Effector memory CD8-positive, alpha-beta T cell (primary cell): ENCODE measurements at places on chromosomes 7 and 10.

DNA sequence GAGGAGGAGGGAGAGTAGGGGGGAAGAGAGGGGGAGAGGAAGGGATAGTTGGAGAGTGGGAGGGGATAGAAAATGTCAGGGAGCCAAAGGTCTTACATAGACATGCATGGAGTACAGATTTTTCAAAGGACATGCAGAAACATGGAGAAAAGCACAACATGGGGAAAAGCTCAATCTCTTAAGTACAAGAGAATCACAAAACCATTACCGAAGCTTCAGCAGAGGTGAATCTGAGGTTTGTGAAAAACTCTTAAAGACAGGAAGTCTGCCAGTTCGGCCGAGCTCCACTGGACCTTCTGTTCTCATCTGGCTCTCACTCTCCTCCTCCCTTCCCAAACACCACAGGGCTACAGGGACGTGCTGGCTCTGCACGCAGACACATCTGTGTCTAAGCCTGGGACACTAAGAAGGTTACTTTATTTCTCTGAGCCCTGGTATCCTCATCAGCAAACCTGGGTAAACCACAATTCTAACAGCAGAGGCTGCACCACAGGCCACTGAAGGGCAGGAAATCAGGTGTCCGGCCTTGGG is 133.9 kb downstream of the COBL start:
- H3K27ac ChIP-seq, result no peak overlapping the region
- no peaks in the 10 kb centered on the region for H3K4me1 ChIP-seq
- no peaks in the 10 kb centered on the region for H3K36me3 ChIP-seq
- H3K4me3 ChIP-seq, result no peak overlapping the region
- no peak for DNase-seq

DNA sequence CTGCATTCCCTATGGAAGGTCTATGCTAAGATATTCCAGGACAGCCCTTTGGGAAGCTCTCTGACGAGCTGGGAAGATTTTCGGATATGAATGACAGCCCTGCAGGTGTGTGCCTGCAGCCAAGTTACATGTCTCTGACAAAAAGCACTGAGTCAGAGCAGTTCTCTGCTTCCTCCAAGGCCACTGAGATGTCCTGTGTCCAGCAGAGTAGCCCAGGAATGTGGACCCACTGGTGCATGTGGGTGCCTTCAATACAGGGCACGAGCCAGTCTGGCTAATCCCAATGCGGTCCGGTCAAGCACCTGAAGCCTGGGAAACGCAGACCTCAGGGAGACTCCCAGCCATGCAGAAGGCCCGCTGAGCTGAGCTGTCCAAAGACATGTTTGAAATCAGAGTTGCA is 565.7 kb downstream of the TCERG1L start:
- H3K27ac ChIP-seq, result no peak overlapping the region
- H3K4me1 ChIP-seq, result no peaks in the 10 kb centered on the region
- no peak for DNase-seq
- H3K27me3 ChIP-seq, result peaks cover 8% of the 10 kb centered on the region
- H3K36me3 ChIP-seq, result peaks cover 2% of the 10 kb centered on the region

GRCh38 chr7:157897681-157898080 is 560.9 kb downstream of the DNAJB6 start:
- H3K36me3 ChIP-seq, result no peaks in the 10 kb centered on the region
- peaks cover 7% of the 10 kb centered on the region for H3K27me3 ChIP-seq
- DNase-seq, result no peak
- peaks cover 3% of the 10 kb centered on the region for H3K4me1 ChIP-seq
- no peak overlapping the region for H3K27ac ChIP-seq

GRCh38 chr10:983971-984655 is 4.1 kb upstream of the GTPBP4 start:
- DNase-seq, result no peak
- H3K36me3 ChIP-seq, result peaks cover 14% of the 10 kb centered on the region
- H3K27ac ChIP-seq, result no peak overlapping the region

GRCh38 chr7:17564678-17565212 is 266.3 kb downstream of the AHR start:
- H3K27me3 ChIP-seq, result peaks cover 10% of the 10 kb centered on the region
- no peaks in the 10 kb centered on the region for H3K36me3 ChIP-seq
- no peak for DNase-seq
- H3K27ac ChIP-seq, result no peak overlapping the region
- H3K4me1 ChIP-seq, result no peaks in the 10 kb centered on the region

DNA sequence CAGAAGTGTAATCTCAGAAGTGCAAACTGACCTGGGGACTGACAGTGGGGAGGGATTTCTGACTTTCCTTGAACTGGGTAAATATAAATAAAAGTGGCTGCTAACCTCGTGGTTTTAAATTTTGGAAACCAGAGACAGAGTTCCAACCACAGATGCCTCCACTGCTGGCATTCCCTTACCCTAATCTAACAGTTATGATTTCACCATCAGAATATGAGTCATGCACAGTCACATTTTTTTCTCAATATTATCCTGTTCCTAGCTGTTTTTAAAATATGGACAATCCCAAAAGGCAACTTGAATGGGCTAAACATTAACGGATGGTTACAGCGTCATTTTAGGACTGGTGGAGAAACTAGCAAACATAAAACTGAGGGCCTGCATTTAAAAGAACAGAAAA is 264.3 kb upstream of the INHBA start:
- no peak for DNase-seq
- no peak overlapping the region for H3K27ac ChIP-seq
- H3K36me3 ChIP-seq, result no peaks in the 10 kb centered on the region
- H3K4me1 ChIP-seq, result no peaks in the 10 kb centered on the region
- no peak overlapping the region for H3K4me3 ChIP-seq

DNA sequence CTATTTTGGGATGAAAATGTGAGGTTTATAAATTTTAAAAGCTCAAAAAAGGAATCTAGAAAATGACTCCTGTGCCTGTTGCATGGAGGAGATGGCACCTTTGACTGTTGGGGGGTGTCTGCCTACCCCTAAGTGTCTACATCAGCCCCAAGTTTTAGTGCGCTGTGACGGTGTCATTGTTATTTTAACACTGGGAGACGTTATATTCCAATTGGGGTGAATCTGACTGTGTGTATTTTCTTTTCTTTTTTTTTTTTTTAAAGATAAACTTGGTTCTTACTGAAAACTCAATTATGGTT is 517 bp downstream of the SRGN start:
- DNase-seq, result peak; percentile 27
- peak overlapping the region; percentile 98 for H3K27ac ChIP-seq
- H3K36me3 ChIP-seq, result peaks cover 64% of the 10 kb centered on the region
- H3K4me1 ChIP-seq, result peaks cover 57% of the 10 kb centered on the region

DNA sequence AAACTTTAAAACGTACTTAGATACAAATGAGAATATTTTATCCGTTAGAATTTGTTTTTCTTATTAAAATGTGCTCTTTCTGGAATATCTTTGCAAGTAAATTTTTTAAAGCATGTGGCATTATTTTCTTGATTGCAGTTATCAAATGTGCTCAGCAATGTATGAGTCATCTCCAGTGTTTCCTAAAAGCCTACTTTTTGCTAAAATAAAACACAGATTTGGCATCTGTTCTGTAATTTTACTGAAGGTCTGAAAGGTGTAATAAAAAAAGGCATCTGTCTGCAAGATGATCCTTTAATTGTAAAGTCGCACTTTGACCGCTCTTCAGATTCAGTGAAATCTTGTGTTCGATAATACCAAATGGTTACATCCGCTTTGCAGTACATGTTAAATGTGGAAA is 3.4 kb downstream of the GNAT3 start:
- H3K36me3 ChIP-seq, result no peaks in the 10 kb centered on the region
- H3K4me3 ChIP-seq, result no peak overlapping the region
- H3K27me3 ChIP-seq, result no peaks in the 10 kb centered on the region
